ENCODE measurements at places on chromosomes 2 and 18. TPM values are rescaled to one million over a fixed set of nuclear protein-coding genes. Genes with fewer than 3 reads are reported as not detected.

SCN3A gene
- total RNA-seq: not detected

ASXL3 gene
- total RNA-seq: 0.59 TPM

TLX2 gene
- total RNA-seq: under 0.01 TPM

CLEC4F gene
- total RNA-seq: not detected

NXPH2 gene
- not detected for total RNA-seq

NGEF gene
- total RNA-seq: 6.2 TPM

XIRP2 gene
- total RNA-seq: 1.8 TPM

TSGA10 gene
- 2.6 TPM for total RNA-seq

REG3G gene
- not detected for total RNA-seq

COL4A3 gene
- total RNA-seq: under 0.01 TPM

UPP2 gene
- total RNA-seq: not detected

RGPD4 gene
- total RNA-seq: not detected

PROM2 gene
- total RNA-seq: 0.20 TPM

SPEG gene
- 15.4 TPM for total RNA-seq

UBR3 gene
- total RNA-seq: 34.4 TPM

EFEMP1 gene
- 72.9 TPM for total RNA-seq

Measured in subcutaneous preadipocyte (primary cell).